T-helper 2 cell (primary cell): ENCODE measurements at places on chromosomes 7 and 10.
A peak's percentile ranks its signal among the peaks of the same experiment; 100 is the strongest.

DNA sequence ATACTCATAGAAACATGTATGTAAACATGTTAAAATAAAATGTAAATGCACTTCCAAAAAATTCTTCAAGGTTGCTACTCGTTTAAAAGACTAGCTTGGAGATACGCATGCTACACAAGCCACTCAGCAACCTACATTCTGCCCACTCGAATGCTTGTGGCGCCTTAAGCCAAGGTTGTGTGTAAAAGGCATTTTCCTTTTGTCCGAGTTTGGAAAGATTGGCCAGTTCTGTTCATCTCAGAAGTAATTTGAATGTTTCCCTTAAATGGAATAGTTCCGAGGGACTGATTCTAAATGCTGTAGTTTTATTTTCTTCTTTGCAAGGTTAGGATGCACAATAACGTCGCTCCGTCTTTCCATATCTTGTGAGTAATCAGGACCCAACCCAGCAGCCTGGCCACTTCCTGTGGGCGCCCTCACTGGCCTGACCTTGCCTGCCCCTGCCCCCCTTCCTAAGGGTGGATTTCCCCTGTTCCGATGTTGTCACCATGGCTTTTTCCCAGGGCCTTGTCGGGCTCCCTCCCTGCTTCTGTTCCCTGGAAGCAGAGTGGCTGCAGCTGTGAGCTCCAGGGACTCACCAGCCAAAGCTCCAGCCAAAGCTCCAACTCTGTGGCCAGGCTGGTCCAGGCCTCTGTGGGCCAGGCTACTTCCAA, 70.6 kb downstream of the PTPRE start:
- DNase-seq: peak; percentile 13

- no peak for DNase-seq
These were observed 577.2 kb upstream of the PCDH15 start for GRCh38 chr10:55378196-55378595.

GRCh38 chr10:70132098-70133029, at the start of gene AIFM2:
TSS of gene AIFM2 (minus strand) at chr10:70132825. CDS start at chr10:70124084, 8,741 bp downstream.
- no peak for DNase-seq

DNA sequence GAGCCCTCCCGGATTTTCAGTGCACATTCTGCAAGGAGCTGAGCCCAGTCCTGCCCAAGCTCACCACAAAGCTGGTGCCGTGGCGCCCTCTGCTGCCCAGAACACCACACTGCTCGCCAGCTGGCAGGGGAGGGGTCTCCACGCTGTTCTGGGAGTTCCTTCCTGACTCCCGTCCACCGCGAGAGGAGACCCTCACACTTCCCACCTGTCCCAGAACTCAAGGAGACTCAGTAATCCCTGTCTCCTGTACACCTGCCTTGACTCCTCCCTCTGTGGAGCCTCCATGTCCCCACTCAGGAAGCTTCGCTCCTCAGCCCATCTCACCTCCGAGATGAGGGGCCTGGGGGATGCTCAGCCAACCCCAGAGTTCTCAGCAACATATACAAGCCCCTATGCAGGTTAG, 11.3 kb downstream of the C10orf105 start:
- DNase-seq: peak; percentile 39

- no peak for DNase-seq
These were observed 16.9 kb upstream of the PRF1 start for GRCh38 chr10:70619271-70620019.

- no peak for DNase-seq
These were observed 47.2 kb downstream of the PRKAG2 start for GRCh38 chr7:151829707-151830106.

DNA sequence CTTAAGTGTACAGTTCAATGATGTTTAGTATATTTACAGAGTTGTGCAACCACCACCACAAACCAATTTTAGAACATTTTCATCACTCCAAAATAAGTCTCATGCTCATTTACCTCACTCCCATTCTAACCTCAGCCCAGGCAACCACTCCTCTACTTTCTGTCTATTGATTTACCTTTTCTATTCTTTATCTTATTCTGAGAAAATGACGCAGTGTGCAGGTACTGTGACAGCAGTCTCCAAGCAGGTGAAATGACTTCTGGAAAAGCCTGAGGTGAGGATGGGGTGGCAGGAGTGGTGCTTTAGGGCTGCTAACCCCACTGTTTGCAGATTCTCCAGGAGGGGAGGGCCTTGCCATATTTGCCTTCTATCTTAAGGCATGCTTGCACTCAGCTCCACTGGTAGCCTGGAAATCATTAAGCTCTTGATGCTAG, 39.5 kb downstream of the GARS1 start:
- no peak for DNase-seq

DNA sequence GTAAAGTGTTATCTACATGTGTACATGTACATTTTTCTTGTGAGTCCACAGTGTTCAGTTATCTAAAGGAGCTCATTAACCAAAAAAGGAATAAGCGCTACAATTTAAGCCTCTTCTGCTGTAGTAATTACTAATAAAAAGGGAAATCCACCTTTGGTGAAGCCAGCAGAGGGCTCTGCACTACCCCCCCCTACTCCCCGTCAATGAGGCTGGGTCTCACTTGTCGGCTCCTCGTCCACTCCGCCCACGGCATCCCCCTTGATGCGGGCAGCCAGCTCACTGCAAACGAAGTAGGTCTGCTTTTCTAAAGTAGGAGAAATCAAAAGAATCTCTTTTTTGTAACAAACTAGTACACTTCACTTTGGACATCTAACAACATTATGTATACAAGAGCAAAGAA, 4.7 kb upstream of the WASHC2A start:
- no peak for DNase-seq

- no peak for DNase-seq
These were observed 79.1 kb downstream of the LARP4B start for GRCh38 chr10:852386-852785.

DNA sequence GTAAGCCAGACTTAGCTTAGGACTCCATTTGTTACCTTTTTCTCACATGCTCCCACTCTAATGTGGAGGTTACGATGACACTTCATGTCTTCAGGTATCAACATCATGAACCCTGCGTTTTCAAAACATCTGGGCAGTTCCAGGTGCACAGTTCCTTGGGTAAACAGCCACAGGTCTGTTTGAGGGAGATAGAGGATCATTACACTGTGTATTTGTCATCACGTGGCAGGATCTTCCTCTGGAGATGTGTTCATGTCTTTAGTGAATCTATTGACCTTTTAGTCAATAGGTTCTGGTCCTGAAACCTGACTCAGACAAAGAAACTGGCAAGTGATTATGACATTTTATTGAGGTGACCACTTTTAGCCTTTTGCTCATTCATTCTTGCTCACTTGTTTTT, 145.5 kb downstream of the ANKRD7 start:
- no peak for DNase-seq

- no peak for DNase-seq
These were observed 6.2 kb upstream of the FOXK1 start for GRCh38 chr7:4675771-4676367.

GRCh38 chr7:19674266-19674960, 34.4 kb downstream of the POLR1F start:
- DNase-seq: no peak

DNA sequence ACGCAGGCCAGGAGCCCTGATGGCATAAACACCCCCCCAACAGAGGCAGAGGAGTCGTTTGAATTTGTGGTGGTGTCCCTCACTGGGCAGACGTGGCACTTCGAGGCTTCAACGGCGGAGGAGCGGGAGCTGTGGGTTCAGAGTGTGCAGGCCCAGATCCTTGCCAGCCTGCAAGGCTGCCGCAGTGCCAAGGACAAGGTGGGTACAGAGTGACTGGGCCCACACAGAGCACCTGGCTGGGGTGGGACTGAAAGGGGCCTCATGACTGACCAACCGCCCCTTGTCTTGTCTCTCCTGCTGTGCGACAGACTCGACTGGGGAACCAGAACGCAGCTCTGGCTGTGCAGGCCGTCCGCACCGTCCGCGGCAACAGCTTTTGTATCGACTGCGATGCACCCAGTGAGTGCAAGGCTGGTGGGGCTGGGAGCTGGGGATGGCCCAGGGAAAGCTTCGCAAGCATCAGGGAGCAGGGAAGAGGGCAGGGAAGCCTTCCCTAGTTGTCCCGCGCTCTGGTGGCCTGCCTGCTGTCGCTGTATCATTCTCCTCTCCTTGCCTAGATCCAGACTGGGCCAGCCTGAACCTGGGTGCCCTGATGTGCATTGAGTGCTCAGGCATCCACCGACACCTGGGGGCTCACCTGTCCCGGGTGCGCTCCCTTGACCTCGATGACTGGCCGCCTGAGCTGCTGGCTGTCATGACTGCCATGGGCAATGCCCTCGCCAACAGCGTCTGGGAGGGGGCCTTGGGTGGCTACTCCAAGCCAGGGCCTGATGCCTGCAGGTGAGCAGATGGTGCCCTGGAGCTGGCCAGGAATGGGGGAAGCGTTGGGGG, 25.4 kb downstream of the GBX1 start:
- no peak for DNase-seq

GRCh38 chr10:51090190-51090589, 15.9 kb downstream of the PRKG1 start:
- no peak for DNase-seq

GRCh38 chr10:48658243-48658974, 26.3 kb upstream of the WDFY4 start:
- DNase-seq: no peak

GRCh38 chr10:49844775-49845595, 82.9 kb upstream of the OGDHL start:
- DNase-seq: no peak

DNA sequence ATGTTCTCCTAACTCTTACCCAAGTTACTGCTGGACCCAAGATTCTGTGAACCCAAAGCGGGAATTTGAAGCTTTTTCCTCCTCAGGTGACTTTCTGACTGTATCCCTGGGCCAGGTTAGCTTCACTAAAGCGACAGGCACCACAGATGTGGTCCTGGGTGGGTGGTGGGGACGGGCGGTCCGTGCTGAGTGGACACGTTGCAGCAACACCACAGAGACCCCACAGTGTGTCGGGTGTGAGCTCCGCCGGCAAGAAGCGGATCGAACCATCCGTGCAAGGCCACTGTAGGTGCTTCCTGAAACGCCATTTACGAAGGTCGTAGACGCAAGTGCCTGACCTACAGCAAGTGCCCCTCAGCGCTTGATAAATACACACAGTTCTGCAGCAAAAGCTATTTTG, 325.9 kb downstream of the ADARB2 start:
- no peak for DNase-seq

DNA sequence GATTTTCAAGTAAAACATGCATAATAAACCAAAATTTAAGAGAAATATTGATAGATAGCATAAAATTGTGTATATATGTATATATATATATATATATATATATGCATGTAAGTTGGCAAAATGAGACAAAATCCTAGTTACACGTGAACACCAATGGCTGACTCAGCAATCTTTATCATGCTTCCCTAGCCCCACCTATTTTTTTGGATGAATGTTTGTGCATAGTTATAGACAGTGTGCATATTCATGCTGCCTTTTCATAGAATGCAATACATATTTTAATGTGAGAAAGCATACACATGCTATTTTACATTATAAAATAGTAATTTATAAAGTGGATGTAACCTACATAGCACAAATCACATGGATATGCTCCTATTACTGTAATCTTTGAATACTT, 230.3 kb downstream of the SH2D4B start:
- DNase-seq: no peak
